AG09319 (cell line): ENCODE measurements at places on chromosomes 1 and 21.
A peak's percentile ranks its signal among the peaks of the same experiment; 100 is the strongest.

- no peak for DNase-seq
Observed at GRCh38 chr1:164617377-164618201, 58.6 kb downstream of the PBX1 start.

DNA sequence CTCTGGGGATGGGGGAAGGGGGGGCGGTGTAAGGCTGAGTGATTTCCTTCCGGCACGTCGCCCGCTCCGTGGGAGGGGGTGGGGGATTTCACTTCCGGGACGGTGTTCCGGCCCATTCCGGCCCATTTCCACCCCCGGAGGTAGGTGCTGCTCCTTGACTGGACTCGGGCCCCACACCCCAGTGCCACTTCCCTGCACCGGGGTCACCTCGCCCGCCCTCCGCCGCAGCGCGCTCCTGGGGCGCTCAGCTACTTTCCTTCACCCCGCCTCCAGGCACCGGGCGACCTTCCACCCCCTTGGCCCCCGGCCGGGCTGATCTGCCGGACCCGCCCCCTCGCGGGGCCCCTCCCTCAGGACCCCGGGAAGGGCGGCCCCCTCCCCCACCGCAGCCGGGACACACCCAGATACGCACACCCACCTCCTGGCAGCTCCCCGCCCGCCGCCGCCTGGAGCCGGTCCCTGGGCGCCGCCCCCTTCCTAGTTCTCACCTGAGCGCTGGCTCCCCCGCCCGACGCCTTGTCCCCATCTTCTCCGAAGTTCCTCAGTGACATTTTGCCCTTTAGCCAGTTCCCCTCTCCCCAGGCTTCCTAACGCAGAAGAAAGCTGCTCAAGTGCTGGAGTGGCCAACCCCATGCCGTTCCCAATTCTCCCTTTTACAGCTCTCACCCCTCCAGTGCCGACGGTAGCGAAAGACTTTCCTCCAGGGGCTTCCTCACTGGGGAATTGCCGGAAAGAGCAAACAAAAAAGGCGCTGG, at the start of gene ZBTB37:
Gene ZBTB37, plus strand, starts transcription at position 115 of the 755 bp plus-strand sequence. CDS start 1,846 bp downstream, outside the sequence.
- DNase-seq, result peak; percentile 27

DNA sequence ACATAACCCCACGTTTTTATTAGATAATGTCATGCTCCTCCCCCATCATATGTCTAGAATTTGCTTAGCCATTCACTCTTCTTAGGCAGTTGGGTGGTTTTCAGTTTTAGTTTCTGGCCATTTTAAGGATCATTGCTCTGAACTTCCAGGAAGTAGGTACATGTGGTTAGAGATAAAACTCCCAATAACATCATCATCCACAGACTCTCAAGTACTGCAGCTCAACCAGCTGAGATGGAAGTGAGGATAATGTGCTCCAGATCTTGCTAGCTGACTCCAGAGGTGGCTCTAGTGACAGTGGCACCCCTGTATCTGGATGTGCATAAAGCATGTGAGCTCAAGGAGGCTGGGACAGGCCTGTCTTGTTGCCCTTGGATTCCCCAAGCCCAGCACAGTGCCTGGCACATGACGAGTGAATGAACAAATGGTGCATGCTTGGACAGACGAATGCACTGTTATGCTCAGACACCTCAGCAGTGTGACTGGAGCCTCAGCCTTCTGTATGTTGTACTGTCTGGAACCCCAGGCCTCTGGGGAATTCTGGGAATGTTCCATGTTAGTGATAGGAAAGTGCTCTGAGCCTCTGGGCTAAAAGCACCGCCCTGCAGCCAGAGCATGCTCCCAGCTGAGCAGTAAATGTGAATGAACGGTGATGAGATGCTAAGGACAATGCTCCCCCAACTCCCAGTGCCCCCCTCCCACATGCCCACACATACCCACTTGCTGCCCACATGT, 16.4 kb upstream of the KCNN3 start:
- no peak for DNase-seq

GRCh38 chr1:76763738-76764137, 103.5 kb upstream of the ST6GALNAC5 start:
- DNase-seq, result no peak

DNA sequence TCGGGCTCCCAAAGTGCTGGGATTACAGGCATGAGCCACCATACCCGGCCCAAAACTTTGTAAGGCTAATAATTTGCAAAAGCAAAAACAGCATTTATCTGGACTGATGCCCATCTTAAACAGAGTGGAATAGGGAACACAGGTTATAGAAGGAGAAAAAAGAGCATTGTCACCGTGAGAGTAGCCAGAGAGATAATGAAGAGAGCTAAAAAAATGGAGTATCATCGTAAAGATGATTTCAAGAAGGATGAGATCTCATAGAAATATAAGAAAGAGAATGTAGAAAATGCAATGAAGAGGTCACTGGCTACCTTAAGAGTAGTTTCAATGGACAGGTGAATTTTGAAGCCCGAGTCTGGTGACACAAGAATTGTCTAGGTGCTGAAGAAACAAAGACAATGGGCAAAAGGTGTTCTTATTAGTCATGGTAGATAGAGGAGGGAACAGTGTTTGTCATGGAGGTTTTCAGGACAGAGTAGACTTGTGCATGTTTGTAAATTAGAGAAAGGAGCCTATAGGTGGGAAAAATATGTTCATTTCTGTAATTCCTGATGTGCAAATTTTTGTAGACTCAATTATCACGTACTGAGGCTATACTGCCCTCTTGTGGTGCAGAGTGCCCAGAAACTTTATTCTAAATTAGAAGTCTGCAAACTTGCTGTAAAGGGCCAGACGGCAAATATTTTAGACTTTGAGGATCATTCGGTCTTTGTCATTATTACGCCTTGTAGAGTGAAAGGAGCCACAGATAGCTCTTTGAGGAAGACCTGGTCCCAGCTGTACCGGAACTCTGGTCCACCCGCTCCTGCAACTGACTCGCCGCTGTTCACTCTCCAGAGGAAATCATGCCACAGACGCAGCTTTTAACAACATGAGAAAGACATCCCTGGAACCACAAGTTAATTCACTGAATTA, 8.1 kb upstream of the TMEM183A start:
- DNase-seq, result peak; percentile 2

GRCh38 chr1:110471131-110471530, 20.2 kb downstream of the PROK1 start:
- DNase-seq, result no peak

DNA sequence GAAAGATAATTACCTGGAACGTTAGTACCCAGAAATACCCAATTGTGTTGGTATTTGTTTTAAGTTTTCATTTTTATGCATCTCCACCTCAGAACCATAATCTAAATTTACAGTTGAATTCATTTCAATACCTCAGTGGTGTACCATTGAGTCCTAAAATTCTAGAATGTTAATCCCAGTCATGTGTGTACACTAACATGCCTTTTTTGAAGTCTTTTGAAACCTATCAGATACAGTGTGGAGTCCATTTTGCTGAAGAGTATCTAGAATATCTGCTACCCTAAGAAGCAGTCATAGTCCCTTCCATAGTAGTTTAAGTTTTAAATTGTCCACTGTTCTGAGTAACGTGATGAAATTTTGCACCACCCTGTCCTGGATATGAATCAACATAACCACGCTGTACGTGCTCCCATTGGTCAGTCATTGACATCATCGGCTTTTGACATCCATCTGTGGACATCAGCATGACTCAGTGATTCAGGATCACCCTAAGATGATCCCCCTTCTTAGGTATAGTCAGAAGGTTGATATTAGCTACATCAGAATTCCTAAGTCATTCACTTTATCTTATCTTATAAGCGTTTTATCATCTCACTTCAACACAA, 7.5 kb upstream of the ASH1L start:
- no peak for DNase-seq

- DNase-seq, result no peak
Observed at GRCh38 chr21:26572702-26573381, at the start of gene CYYR1. TSS of gene CYYR1 (minus strand) at chr21:26573286. CDS start at chr21:26572940, 346 bp downstream.

DNA sequence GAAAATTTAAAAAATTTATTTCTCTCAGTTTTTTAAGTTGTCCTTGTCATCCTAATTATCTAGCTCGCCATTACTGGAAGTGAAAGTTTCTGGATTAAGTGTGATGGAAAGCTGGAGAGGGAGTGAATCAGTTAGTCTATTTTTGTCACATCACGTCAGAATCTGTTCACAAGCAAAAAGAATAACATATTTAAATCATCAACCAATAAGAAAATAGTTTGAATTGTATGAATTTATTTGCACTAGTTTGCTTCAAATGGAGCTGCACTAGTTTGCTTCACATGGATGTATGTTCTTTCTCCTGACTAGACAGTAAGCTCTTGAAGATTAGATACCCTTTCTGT, 22.8 kb downstream of the PHC2 start:
- no peak for DNase-seq

- DNase-seq, result no peak
Observed at GRCh38 chr1:174912264-174912663, 87.5 kb upstream of the CACYBP start.

- DNase-seq, result no peak
Observed at GRCh38 chr1:7680955-7681268, 90.2 kb upstream of the VAMP3 start.

DNA sequence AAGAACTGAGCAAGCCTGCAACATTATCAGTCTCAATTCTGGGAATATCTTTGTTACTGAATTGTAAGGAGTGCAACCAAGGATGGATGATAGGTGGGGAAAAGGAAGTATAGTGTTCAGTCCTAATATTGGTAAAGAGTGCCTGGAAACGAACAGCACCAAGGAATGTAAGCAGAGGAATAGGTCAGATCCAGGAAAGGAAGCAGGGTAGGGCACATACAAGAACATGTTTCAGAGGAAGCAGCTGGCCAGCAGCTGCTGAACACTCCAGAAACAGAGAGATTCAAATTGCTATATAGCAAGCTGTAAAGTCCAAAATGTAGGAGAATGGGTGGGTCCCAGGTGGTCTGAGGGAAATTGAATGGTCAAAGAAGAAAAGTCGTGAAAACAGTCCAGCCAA, 37.9 kb downstream of the CRB1 start:
- no peak for DNase-seq

GRCh38 chr1:11450310-11450709, 28.6 kb upstream of the DISP3 start:
- DNase-seq, result no peak

DNA sequence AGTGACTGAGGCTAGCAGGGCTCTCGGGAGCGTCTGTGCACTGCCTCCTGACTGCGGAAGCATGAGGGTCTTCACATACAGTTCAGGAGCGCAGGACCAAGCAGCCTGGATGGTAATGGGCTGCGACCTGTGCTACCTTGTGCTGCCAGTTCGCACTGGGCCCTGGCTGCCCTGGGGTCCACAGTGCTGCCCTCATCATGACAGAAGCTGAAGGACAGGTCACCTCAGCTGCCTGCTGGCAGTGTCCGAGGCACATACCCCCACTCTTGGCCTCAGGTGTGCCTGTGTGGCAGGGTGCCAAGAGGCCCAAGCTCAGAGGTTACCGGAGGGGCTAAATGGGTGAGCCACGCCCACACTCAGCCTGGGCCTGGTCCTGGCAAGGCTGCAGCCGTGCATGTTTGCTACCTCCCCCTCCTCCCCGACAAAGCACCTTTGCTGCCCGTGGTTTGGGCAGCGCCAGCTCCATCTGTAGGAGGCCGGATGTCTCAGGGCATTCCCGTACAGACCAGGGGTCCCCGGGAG, 4.4 kb downstream of the JMJD4 start:
- no peak for DNase-seq

- no peak for DNase-seq
Observed at GRCh38 chr1:234246638-234247116, 126.6 kb upstream of the COA6 start.

GRCh38 chr1:70090141-70090540, 115.2 kb downstream of the LRRC40 start:
- DNase-seq, result no peak

DNA sequence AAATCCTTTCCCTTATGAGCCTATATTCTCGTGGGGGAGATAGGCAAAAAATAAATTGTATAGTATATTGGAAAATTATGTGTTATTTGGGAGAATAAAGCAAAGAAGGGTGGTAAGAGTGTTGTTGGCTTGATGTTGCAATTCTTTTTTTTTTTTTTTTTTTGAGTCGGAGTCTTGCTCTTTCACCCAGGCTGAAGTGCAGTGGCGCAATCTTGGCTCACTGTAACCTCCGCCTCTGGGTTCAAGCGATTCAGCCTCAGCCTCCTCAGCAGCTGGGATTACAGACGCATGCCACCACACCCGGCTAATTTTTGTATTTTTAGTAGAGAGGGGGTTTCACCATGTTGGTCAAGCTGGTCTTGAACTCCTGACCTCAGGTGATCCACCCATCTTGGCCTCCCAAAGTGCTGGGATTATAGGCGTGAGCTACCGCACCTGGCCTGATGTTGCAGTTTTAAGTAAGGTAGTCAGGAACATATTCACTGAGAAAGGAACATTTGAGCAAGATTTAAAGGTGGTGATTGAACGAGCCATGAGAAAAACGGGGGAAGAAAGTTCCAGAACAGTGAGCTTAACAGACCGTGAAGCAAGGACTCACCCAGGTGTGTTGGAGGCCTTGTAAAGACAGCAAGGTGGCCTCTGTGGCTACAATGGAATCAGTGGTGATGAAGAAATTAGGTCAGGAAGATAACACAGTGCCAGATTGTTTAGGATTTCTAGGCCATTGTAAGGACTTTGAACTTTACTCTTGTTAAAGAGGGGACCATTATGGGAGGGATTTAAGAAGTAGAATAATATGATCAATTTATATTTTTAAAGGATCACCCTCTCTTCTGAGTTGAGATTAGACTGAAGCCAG, 45.8 kb downstream of the RPRD2 start:
- no peak for DNase-seq

- no peak for DNase-seq
Observed at GRCh38 chr21:45134279-45135076, 60.1 kb downstream of the ADARB1 start.

GRCh38 chr1:63958556-63958955, 184.7 kb downstream of the ROR1 start:
- DNase-seq, result no peak

DNA sequence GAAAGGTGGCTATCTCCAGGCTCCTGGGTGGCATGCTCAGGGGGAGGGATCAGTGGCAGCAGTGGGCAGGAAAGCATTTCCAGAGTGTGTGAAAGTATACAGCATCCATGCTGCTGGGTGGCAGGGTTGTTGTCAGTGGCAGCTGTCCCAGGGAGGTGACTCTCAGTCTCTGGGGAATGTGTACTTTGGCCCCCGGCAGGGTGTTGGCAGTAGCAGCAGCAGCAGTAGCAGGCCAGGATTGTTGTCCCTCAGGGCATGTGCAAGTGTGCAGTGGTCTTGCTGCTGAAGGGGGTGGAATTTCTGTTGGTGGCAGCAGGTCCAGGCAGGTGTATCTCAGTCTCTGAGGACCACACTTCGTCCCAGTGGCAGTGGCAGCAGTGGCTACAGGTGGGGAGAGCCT, 71.7 kb upstream of the GUCA2B start:
- DNase-seq, result no peak

DNA sequence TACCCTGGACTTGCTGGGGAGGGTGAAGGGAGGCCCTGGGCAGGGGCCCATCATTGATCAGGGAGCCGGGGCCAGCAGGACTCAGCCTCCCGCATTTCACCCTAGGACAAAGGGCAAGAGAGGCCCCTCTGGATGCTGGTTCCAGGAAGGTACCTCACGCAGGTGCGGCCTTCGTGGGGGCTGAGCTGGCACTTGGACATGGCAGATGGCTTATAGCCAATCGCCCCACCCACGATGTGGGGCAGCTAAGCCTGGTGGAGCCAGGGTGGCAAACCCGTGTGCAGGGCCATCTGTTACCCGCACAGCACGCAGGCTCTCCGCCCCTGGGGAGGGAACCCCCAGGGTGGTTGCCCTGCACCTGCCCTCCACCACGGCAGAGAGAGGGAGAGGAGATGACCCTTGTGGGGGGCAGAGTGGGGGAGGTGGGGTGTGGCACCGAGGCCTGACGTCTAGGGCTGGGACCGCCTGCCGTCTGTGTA, 2.5 kb downstream of the TFF3 start:
- DNase-seq, result no peak

GRCh38 chr1:16992102-16992501, 11.7 kb upstream of the MFAP2 start:
- no peak for DNase-seq
